ENCODE measurements at places on chromosomes 6 and 20.

GRCh38 chr20:38445901-38446425, 10.8 kb upstream of the SNHG17 start:
- no peak for DNase-seq

GRCh38 chr6:136058852-136059251, 191.3 kb downstream of the MTFR2 start:
- DNase-seq: no peak

GRCh38 chr6:20541382-20541781, 7.1 kb downstream of the CDKAL1 start:
- no peak for DNase-seq

- DNase-seq: peak; percentile 80
These were observed 551 bp downstream of the TREML2 start for GRCh38 chr6:41200296-41200900.

- DNase-seq: no peak
These were observed 95.9 kb downstream of the CDKAL1 start for GRCh38 chr6:20630136-20630535.

DNA sequence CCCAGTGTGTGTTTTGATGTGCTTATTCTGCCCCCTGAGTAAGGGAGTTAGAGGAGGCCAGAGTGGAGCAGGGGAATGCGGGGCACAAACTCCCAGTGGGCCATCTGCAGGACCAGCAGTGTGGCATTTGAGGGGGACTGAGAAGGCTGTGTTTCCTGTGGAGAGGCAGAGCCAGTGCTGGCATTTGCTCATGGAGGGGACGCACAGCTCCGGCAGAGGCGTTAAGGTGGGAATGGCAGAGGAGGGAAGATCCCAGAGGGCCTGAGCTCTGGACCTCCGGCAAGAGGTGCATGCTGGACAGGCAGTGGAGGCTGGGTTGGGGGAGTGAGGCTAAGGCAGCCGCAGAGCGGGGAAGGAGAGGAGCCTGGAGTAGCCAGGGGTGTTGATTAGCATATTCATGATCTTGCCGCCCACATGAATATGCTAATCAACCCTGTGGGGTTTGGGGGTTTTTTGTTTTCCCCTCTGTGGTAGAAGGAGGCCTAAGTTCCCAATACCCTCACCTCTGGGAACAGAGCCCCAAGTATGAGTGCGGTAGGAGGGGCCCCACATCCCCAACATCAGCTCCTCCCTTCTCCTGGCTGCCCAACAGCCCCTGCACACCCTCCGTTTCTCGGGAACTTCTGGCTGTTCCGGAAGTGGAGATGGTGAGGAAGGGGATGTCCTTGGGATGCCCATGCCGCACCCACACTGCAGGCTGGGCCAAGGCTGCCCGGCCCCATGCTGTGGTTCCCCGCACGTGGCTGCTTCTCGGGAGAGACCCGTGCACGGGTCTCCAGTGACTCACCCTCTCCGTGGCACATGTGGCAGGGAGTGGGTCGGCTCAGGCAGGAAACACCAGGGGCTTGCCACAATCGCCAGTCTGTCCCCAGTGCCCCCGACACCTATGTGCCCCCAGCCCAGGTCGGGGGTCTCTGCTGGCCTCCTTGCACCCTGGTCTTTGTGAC, 33.8 kb downstream of the DLGAP4 start:
- DNase-seq: no peak

- DNase-seq: no peak
These were observed 22.2 kb downstream of the RREB1 start for GRCh38 chr6:7129784-7130569.

- DNase-seq: no peak
These were observed 2.4 kb upstream of the PPP1R3G start for GRCh38 chr6:5082487-5083306.

DNA sequence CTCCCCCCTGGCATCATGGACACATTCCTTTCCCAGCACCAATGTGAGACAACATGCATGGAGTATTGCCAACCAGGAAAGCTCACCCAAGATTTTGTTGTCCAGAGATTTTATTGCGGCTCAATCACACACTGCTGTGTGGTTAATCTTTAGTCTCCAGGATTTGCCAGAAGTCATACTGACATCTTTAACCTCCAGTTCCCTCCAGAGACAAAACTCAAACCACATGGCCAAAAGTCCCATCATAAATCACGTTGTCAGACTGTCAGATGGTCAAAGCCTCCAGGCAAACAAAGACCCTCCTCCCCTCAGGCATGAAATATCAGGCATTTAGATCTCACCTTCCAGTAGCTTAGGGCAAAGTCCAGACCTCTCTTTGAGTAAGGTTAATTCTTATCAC, 97.3 kb upstream of the OPRM1 start:
- no peak for DNase-seq

GRCh38 chr20:63032861-63033793, 26.4 kb upstream of the BHLHE23 start:
- no peak for DNase-seq

All from KBM-7 (cell line).